ENCODE measurements at places on chromosomes 5 and 9. TPM values are rescaled to one million over a fixed set of nuclear protein-coding genes. Genes with fewer than 3 reads are reported as not detected.

ALDOB gene
- 4,002 TPM for total RNA-seq

INSL4 gene
- not detected for total RNA-seq

- no peak for DNase-seq
Measured at GRCh38 chr9:20618361-20618802, 3.9 kb downstream of the MLLT3 start.

DNA sequence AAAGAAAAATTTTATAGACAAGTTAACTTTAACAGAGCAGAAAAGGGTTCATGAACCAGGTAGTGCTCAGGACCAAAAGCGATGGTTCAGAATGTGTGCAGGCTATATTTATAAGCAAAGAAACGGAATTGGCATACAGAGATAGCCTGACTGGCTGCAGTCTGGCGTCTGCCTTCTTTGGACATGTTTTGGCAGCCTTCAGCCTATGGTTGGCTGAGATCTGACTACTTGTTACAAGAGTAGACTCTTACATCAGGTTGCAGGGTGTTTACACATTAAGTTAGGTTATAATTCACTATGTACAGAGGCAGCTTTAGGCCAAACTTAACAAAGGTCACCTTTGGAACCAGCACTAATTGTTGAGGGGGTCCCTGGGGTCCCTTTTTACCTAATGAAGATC lies 7.0 kb downstream of the NOP16 start:
- no peak for DNase-seq

DNA sequence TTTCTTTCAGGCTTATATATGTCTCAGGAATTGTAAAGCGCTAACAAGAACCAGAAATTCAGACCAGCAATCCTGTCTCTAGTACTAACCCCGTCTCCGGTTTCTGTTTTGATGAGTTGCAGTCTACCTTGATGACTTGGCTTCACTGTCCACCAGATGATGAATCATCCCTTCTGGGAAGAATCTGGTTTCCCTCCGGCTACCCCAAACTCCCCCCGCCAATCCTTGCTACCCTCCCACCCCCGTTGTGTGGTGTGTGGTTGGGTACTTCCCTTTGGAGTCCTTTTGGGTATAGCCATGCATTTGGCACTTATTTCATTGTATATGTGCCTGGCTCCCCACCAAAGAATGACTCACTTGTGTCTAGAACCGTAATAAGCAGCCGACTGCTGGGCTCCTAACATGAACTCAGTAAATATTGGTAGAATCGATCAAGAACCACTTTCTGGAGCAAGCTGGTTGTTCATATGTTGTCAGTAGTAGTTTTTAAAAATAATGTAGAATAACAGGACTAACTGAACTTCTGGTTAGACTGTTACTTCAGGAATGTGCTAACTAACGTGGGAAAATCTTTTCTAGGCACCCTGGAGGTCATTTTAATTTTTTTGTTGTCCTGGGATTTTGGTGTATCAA lies 8.3 kb upstream of the TGFBI start:
- DNase-seq = no peak

DNA sequence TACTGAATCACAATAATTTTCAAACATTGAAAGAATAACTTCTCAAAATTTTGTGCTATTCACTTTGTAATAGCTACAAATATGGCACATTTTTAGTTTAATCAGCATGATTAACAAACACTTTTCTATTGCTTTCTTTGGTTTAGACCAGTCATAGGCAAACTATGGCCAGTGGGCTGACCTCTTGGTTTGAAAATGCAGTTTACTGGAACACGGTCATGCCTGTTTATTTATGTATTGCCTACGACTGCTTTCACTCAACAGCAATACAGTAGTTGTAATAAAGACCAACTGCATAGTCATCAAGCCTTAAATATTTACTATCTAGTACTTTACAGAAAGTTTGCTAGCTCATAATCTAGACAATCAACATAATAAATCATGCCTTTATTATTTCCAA lies 810.8 kb downstream of the TLE1 start:
- DNase-seq = no peak

GRCh38 chr5:132073231-132074013 lies at the start of gene CSF2:
Gene CSF2, plus strand, starts transcription at chr5:132073789. Its CDS starts 35 bp downstream, at chr5:132073824.
- DNase-seq = no peak

KLF4 gene
- 2.9 TPM for total RNA-seq

KIF12 gene
- 18.5 TPM for total RNA-seq

DNA sequence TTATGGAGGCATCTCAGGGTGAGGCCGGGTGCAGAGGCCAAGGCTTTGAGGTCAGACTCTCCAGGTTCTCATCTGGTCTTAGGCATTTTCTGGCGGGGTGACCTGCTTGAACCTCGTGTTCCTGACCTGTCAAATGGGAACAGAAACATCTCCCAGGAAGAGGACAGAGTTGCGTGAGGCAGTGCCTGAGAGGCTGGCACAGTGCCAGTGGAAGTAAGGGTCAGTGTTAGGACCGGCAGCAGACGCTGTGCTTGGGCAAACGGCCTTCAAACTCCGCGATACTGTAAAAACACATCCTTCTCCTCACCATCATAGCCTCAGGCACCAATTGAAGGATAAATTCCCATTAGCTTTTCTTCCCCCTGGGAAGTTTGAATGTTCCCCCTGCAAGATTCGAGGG lies 55.6 kb upstream of the FCN2 start:
- no peak for DNase-seq

DNA sequence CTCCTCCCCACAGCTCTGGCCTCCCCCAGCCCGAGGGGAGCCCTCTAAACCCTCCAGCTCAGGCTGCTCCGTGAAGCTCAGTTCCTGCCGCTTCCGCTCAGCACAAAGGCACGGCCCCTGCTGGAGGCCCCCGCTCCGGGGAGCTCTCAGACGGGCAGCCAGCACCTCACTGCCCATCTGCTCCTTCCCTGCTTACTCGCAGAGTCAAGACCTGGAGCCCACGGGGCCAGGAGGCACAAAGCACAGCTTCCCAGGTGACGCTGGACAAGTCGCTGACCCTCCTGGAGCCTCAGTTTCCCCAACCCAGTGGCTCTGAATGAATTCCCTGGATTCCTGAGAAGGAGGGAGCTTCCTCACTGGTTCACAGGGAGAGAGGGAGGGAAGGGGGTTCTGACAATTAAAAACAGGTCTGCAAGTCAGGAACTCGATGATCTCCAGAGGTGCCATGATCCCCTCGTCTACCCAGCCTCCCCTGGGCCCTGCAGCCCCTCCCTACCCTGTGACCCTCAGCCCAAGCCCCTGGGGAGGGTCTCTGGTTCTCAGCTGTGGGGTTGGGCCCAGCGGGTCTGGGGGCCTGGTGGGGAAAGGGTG lies 36.2 kb downstream of the VAV2 start:
- DNase-seq = no peak

- no peak for DNase-seq
Measured at GRCh38 chr9:69180670-69181069, 6.6 kb downstream of the TJP2 start.

LEAP2 gene
- 168 TPM for total RNA-seq

DNA sequence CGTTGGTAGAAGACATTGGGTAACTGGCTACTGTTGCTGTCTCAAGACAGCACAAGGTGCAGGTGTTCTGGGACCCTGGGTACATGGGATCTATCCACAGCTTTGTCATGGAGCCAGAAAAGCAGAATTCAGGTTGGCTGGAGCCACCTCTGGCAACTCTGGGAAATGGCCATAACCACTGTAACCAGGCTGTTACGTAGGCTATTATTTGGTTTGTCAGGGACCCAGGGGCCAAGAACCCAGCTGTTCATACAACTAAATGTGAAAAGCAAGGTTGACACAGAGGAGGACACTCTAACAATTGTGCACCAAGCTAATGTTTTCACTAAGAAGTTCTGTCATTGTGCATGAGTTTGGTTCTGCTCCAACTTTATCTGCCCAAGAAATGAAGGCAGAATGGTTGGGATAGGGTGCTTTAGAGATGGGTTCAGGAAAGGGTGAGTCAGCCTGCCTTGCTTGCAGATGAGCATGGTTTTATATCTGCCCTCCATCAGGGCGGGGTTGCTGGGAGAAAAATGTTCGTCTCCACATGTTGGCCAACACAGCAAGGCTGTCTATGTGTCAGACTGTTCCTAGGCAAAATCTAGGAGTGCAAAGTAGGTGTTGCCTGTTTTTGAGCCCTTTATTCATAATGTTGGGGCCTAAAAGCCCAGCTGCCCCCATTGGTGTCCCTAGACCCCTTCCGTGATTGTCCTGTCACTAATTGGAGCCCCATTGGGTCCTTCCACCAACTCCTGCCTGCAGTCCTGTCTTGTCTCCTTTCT lies 131.3 kb upstream of the DAP start:
- no peak for DNase-seq

- no peak for DNase-seq
Measured at GRCh38 chr9:27371382-27371781, 74.4 kb upstream of the EQTN start.

SPATA31E1 gene
- not detected for total RNA-seq
